ENCODE measurements at places on chromosomes 1 and 21.

- no peak for DNase-seq
Observed at GRCh38 chr1:8217011-8217711, 100.8 kb upstream of the SLC45A1 start.

GRCh38 chr1:241240069-241240468, 116.9 kb downstream of the RGS7 start:
- DNase-seq: no peak

GRCh38 chr1:38567401-38567800, 292.2 kb downstream of the RRAGC start:
- DNase-seq: no peak

GRCh38 chr1:96580920-96581319, 140.7 kb upstream of the PTBP2 start:
- DNase-seq: no peak

DNA sequence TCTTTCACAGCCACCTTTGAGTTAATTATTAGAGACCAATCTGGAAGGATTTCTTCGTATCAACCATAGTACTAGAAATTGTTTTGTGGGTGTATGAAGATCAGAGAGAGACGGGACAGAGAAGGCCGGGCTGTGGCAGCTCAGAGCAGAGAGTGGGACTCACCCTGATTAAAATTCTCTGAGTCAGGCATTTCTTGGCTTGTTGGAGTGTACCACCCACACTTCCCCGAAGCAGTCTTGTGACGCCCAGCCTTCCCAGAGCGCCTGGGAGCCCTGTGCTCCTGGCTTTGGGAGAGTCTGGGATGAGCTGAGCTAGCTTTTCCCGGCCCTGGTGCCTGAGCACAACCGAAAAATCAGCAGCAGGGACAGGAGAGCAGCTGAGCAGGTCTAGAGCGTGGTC, 19.4 kb downstream of the PLEKHM2 start:
- peak; percentile 82 for DNase-seq

- DNase-seq: peak; percentile 82
Observed at GRCh38 chr1:149962039-149962647, 25.5 kb upstream of the MTMR11 start.

DNA sequence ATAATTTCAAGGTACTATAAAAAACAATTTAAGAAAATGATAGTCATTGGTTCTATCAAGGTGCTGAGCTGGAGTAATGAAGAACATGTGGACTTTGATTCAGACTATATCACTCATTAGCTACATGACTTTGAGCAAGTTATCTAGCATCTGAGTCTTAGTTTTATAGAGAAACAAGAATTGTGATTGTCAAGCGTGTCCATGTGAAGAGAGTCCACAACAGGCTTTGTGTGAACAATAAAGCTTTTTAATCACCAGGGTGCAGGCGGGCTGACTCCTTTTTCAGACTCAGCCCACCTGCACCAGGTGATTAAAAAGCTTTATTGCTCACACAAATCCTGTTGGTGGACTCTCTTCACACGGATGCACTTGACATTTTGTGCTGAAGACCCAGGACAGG, 26.6 kb upstream of the DMRTB1 start:
- DNase-seq: no peak

DNA sequence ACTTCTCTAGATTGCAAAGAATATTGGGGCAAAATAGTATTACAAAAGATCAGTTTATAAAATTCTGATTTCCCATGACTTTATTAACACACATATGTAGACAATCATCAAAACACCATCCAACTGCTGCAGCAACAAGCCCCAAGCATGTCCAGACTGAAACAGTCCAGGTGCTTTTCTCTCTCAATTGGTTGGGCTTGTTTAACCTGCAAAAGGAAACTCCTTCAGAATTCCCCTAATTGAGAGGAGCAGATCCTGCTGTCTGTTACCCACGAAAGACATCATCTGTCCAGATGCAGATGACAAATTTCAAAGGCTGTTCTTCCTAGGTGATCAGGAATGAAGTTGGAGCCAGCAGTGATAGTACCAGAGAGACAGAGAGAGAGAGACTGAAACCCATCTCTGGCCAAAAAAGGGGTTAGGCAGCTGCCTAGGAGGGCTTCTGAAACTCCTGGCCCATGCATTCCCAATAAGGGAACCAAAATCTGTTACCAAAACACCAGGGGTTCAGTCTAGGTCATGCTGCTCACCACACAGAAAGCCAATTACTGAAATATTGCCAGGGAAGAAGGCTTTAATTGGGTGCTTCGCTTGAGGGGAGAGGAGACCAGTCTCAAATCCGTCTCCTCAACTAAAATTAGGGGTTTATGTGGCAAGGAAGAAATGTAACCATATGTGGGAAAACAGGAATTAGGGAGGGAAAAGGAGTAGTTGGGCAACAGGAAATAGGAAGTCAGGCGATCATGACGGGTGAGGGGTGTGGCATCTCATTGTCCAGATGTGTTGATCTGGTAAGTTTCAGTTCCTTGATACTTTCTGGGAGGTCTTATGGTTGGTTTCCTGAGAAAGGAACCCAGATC, 34.7 kb upstream of the RGL1 start:
- DNase-seq: peak; percentile 51

- DNase-seq: no peak
Observed at GRCh38 chr1:228356897-228357680, 49.5 kb downstream of the TRIM11 start.

DNA sequence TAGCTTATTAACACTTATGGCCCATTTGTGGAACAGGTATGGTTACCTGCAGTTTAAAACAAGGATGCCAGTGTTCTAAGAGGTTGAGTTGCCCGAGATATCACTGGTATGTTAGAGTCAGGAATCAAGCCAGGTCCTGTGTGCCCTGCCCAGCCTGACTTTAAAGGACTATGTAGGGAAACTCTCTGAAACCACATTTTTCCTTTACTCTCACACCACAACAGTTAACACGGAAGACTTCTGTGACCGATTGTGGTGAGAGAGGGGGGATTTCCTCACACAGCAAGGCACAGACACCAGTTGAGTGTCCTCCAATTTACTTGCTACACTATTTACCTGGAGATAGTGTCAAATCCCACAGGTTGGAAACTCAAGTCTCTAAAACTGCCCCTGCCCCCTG, 47.8 kb downstream of the UCK2 start:
- no peak for DNase-seq

- DNase-seq: no peak
Observed at GRCh38 chr1:173285048-173285447, 77.9 kb upstream of the TNFSF4 start.

GRCh38 chr1:156493742-156494141, 6.8 kb downstream of the MEF2D start:
- DNase-seq: no peak

DNA sequence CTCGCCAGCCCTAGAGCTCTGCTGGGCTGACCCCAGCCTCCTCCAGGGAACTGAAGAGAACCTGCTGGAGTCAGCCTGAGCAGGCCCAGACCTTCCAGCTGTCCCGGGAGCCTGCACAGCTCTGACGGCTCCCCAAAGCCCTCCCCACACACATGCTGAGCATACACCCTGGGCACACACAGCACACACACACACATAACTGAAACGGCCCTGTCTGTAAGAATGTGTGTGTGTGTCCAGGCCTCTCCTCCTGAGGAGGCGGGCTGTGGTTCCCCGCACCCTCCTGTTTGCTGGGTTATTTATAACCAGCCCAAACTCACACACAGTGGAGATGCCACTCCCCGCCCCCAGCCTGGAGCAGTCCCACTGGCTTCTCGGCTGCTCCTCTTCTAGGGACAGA, 20.2 kb downstream of the SDC3 start:
- no peak for DNase-seq

DNA sequence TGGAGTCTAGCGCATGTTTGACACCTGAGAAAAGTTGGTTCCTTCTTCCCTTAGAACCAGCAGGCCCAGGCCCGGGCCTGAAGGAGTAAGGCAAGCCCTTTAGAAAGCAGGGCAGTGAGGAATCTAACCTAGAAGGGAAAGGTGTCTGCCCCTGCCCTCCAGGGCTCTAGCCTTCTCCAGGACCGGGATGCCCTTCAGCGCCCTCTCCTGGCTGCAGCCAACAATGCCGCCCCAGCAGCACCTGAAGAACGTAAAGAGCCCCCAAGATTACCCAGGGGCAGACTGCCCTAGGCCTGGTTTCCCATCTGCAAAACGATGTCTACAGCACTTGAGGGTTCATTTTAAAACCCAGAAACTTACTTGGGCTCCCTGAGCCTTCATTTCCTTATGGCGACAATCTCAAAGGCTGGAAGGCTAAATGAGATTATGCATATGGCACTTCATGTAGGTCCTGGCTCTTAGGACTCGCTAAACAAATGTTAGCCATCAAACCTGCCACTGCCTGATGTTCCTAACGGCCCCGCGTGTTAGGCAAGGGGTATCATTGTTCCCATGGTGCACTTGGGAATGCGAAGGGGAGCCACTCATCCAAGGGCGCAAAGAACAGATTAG, 106.7 kb upstream of the KLHDC7A start:
- no peak for DNase-seq

- DNase-seq: no peak
Observed at GRCh38 chr21:45838634-45839033, 142.9 kb upstream of the COL6A1 start.

DNA sequence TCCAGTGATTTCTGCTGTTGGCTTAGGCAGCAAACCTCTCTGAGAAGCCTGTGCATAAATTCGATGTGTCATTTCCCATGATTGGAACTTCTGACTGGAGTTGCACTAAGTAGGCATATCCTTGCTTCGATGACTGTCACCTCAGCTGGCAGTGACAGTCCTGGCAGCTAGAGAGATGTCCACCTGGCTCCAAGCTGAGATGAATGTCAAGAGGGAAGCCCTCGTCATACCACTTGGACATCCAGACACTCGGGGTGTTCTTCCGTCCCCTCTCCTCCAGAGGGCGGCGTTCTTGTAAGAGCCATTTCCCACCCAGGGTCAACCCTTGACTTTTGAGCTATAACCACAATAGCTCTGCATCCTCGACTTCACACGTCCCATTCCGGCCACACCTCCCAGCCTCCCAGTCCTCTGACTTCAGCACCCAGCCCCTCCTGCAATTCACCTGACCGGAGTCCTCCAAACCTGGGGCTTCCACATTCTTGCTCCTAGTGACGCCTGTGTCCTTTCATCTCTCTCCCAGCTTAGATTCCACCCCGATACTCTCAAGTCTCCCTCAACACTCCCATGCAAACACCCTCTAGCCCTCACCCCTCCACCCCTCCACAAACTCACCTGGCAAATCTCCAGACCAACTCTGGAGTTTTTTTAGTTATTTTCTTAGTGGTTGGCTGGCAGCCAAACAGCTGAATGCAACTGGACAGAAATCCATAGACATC, 17.3 kb downstream of the CA6 start:
- peak; percentile 54 for DNase-seq

DNA sequence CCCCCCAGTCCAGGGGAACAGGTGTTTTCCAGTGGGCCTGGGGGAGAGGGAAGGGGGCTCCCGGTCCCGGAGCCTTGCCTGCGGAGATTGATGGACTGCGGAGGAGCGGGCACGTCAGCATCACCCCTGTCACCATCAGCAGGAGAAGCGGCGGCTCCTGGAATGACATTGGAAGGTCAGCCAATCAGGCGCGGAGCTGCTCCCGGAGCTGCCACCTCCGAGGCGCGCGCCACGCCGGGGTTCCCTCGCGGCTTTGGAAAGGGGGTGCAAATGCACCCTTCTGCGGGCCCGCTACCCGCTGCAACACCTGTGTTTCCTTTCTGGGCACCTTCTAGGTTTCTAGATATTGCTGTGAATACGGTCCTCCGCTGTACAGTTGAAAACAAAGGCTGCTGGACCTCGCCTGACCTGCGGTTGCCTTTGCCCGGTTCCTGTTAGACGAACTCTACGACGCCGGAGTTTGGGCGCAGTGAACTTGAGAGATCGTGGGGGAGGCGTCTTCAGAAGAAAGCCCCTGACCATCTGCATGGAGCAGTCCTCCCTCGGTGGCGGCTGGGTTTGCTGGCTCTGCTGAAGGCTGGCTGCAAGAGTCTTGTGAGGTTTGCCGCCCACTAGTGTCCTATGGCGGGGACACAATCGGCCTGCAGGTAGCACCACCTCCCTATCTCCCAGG, 5.3 kb downstream of the DSCAM start:
- DNase-seq: peak; percentile 79

- no peak for DNase-seq
Observed at GRCh38 chr21:41884501-41885030, 5.4 kb upstream of the PRDM15 start.

DNA sequence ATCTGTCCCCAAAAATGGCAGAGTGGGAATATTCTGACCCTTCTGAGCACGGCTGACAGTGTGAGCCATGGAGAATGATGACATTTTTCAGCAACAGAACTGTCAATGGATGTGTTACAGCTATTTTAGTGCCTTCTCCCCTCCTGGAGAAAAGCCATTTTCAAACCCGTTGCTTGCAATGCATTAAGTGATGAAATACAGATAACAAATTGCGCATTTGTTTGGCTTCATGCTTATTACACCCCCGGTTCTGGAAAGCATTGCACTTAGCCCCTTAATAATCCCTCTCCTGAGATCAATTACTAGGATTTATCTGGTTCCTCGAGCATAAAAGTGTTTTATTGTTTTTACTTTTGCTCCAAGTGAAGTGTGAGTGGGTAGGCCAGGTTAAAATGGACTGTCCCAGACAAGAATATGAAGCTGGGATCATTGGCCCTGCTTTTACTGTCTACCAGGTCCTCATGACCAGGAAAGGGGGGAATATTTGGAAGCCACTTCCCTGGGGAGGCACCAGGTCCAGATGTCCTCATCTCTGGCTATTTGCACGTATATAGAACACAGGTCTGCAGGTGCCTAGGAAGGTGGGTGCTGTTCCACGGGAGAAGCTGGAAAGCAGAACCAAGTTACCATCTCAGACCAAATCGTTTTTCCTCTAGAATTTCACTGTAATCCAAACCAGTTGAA, 37.5 kb upstream of the HHAT start:
- DNase-seq: no peak
